Activated CD8-positive, alpha-beta memory T cell treated with anti-CD3 and anti-CD28 coated beads for 48 hours (primary cell): ENCODE measurements at places on chromosomes 7 and 10.
A peak's percentile ranks its signal among the peaks of the same experiment; 100 is the strongest.

GRCh38 chr7:91717681-91718470 lies 162.6 kb downstream of the MTERF1 start:
- no peak for DNase-seq

GRCh38 chr10:100745882-100746783 lies 751 bp downstream of the PAX2 start:
- DNase-seq: no peak

DNA sequence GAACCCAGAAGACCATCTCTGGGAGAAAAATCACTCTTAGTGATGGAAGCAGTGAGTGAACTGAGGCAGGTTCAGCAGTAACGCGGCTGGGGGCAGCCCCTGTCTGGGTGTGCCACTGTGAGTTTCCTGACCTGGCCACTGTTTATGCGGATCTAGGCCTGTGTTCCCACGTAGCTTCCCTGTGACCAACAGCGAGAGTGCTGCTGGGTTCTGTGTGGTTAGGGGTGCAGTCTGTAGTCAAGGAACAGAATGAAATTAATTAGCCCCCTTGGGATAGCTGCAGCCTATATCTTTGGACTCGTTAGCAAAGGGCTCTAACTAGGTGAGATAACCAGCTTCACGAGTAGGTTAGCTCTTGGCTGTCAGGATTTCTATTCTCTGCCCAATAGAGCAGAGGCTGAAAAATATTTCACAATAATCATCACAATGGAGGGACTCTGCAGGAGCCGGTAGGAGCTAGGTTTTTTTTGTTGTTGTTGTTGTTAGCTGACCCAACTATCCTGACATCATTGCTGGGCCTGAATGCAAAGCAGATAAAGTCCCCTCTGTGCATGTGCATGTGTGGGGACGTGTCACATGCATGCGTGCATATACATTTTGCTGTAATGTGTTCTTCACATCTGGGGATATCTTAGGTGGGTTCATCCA lies 164.9 kb downstream of the TMEM178B start:
- no peak for DNase-seq

DNA sequence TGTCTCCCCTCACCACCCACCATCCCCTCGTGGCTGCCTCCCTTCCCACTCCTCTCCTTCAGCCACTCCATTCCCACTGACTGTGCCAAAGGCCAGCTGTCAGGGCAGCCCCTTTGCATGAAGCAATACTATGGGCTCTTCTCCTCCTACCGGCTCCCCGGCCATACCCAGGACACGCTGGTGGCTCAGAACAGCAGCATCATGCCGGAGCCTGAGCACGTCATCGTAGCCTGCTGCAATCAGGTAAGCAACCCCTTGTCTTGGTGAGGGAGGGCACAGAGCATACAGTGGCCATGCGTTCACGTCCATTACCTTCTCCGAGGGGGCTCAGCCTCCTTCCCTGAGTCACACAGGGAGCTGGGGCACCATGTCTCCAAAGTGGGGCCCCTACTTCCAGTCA lies 11.6 kb downstream of the CHAT start:
- no peak for DNase-seq

GRCh38 chr7:41457832-41458437 lies 245.0 kb downstream of the INHBA start:
- no peak for DNase-seq

GRCh38 chr7:127933146-127933545 lies 98.1 kb downstream of the LRRC4 start:
- no peak for DNase-seq

DNA sequence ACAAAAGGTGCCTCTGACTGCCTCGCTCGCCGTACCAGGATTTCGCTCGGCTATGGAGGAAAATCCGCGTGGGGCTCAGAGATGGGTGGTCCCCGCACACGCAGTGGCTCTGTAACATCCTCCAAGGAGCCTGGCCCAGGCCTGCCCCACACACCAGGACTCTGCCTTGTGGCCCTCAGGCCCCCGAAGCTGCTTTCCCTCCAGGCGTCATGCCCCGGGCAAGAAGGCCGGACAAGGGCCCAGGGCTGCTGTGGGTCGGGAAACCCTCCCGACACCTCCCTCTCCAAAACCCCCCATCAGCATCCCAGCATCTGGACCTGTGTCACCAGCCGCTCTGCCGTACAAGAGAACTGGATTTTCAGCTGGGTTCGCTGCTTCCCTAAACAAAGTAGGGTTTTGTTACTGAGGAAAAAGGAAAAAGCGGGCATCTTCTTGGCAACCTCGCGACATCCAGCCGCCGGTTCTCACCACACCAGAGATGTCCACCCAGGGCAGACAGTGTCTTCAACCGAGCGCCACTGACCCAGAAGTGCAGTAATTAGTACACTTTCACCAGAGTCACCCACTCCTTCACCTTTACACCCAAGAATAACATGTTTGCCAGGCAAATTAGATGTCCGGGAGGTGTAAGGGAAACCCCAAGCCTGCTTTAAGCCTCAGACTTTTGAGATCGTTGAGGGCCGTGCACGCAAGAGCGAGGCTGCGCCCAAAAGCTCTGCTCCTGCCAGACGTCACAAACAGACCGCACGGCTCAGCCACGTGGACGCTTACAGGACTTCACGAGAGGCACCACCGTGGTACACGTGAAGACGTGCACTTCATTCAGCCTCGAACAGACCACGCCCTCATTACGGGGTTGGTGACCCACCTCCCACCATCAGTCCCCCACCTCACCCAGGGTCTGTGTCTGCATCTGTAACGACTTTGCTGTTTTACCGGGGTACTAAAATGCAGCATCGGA lies 62.2 kb downstream of the DIP2C start:
- DNase-seq: no peak

GRCh38 chr10:26214551-26215395 lies 1.8 kb upstream of the GAD2 start:
- DNase-seq: no peak

GRCh38 chr7:93890041-93890463 lies 501 bp downstream of the TFPI2 start:
- no peak for DNase-seq

DNA sequence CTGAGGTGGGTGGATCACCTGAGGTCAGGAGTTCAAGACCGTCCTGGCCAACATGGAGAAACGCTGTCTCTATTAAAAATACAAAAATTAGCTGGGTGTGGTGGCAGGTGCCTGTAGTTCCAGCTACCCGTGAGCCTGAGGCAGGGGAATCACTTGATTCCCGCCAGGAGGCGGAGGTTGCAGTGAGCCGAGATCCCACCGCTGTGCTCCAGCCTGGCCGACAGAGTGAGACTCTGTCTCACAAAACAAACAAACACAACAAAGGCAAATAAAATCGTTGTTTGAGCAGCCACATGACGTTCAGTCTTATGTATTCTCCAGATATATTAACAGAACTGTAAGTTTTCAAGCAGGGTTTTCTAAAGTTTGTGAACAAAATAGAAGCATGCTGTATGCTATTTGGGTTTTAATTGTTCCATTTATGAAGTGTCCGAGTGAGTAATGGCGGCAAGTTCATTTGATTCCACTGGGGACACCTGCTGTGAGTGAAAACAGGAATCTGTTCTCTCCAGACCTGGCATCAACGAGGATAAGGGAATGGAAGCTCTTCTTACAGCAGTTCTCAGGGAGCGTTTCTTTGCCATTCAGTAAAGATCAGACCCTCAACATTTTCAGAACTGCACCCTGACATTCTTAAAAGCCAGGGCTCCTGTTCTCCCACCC lies 122.5 kb upstream of the PITRM1 start:
- no peak for DNase-seq

DNA sequence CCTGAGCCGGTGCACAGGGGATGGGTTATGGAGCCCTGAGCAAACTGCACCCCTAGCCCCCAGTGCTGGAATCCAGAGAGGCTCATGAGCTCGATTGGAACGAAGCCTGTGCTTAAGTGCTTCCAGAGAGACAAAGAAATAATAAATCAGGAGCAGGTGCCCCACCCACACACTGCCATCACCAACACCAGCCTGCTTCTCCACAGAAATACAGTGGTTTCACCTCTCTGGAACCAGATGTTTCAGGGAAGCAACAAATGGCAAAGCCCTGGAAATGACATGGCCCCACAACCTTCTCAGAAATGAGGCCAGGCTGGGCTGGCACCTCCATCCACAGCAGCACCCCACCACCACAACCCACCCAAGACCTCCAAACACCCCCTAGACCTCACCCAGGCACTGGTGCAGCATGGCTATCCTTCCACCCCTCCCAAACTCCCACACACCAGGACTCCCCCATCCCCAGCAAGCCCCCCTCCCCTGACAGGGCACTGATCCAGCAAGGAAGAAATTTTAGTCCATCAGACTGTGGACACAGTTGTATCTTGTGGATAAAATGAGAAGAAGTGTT lies 4.1 kb upstream of the SLC18A3 start:
- no peak for DNase-seq

DNA sequence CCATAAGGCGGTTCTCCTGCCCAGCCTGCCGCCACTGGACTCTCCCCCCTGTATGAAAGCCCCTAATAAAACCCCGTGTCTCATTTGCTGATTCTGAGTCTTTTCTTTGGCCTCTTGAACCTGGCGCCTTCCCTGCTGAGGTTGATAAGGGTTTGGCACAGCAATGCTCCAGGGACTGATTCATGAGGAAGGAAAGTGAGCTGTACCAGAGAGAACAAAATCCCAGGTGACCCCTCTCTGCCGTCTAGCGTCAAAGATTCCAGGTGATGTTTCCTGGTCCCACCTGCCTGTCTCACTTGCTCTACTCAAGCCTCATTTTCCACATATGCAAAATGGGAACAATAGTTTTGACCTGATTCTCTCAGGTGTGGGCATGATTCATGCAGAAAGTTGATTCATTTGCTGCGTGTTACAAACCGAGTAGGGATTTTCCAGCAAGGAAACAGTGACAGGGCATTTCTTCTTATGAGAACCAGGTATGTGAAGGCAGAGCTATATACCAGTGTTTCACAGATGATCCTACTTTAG lies 730.6 kb upstream of the IGFBP3 start:
- DNase-seq: no peak

- DNase-seq: no peak
Measured at GRCh38 chr10:117257721-117258120, 16.8 kb downstream of the SLC18A2 start.

- no peak for DNase-seq
Measured at GRCh38 chr7:104552102-104552501, 223.7 kb downstream of the LHFPL3 start.

DNA sequence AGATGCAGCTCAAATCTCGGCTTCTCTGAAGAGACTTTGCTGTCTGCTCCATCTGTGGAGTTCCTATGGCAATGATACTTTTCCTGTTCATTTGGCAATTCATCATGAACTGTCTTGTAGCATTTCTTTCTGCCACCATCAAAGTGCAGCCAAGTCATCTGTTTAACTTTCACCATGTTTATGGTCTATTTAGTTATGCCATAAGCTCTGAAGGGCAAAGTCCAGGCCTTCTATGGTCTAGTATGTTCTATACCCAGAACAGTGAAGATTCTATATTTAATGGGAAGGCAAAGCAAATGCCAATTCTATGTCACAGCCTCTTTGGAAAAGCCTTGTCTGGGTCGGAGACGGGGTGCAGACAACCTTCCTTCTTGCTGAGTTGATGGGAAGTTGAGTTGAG lies 472.6 kb downstream of the PLXNA4 start:
- DNase-seq: no peak

DNA sequence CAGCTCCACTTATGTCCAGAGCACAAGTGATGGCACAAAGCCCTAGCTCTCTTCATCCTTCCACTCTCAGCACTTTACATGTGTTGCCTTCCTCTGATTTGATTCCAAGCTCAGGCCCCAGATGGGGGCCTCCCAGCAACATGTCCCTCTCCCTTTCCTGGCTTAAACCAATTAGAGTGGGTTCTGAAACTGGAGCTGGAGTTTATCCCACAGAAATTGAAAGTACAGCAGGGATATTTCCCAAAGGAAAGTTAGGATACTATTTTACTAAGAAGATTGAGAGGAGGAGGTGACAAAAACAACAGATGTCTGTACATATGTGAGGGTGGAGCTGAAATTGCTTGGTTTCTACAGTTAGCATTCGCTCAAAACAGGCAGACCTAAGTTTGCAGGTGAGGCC lies 724.6 kb downstream of the AUTS2 start:
- DNase-seq: no peak

DNA sequence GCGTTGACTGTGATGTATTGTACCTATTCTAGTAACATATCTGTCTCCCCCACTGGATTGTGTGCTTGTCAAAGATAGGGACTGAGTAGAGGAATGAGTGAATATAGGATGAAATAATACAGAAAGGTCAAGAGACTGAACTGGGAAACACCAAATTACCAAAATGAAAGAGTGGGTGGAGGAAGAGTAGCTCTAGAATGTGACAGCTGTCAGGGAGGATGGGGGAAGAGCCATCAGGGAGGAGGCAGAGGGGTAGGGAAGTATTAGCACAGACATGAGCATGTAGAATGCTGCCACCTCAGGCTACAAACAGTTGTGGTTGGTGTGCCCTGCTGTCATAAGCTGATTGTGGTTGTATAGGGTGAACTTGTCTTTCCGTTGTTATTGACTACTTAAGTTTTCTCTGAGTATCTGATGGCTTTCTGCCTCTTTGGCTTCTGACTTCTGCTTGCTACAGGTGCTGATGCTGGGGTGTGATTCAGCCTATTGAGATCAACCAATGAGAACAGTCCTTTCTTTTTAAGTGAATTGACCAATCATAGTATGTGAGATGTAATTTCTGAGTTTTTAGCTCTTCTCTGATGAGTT lies 5.6 kb downstream of the CCSER2 start:
- peak; percentile 31 for DNase-seq

DNA sequence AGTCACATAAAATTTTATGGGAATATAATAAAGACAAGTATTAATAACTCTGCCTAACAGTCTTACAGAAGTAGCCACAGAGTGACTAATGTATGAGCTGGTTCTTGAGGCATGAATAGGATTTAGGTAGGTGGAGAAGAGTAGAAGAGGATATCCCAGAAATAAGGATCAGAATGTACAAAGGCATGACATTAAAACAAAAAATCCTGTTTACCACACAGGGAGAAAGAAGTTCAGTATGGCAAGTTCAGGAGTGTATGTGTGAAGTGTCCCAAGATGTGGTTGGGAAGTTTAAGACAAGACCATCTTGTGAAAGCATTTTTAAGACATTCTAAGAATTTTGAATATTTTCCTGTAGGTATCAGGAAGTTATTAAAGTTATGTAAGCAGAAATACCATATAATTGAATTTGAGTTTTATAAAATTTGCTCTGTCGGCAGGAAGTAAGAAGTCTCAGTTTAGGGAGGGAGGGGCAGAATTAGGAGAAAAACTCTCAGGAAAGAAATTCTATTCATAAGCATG lies 64.7 kb upstream of the CAV2 start:
- no peak for DNase-seq

- peak; percentile 10 for DNase-seq
Measured at GRCh38 chr10:2927958-2928840, 139.1 kb upstream of the PFKP start.

- peak; percentile 85 for DNase-seq
Measured at GRCh38 chr10:73781879-73782748, at the start of gene CHCHD1. CHCHD1 (plus strand) TSS chr10:73782048; CDS start chr10:73782076, 28 bp downstream.

- DNase-seq: no peak
Measured at GRCh38 chr10:117137031-117137910, 799 bp downstream of the VAX1 start.

DNA sequence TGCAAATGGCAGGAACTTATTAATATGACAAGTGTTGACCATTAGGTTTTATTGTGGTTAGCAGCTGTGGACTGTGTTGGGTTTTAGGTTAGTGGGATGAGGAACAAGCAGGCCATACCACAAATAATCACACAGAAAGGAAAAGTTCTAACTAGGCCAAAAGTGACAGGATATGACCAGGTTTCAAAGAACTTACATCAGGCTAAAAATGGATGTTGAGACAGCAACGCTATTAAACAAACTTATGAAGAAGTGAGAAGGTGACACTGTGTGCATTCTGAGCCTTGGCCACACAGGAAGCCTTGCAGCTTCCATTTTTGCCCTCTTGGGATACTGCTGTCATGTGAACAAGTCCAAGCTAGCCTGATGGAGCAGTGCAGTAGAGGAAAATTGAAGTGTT lies 568.8 kb downstream of the HTR7 start:
- no peak for DNase-seq

GRCh38 chr7:101933688-101934121 lies 116.3 kb downstream of the CUX1 start:
- DNase-seq: no peak
